Cardiac ventricle fibroblast (primary cell): ENCODE measurements at places on chromosomes 5 and 9. TPM values are rescaled to one million over a fixed set of nuclear protein-coding genes. Genes with fewer than 3 reads are reported as not detected.

NIPBL gene
- total RNA-seq = 18.2 and 21.0 TPM in 2 replicates

CAVIN4 gene
- total RNA-seq = 0.24 and 0.25 TPM in 2 replicates

NOTCH1 gene
- total RNA-seq = 17.6 and 23.4 TPM in 2 replicates

RAPGEF1 gene
- 15.0 and 34.8 TPM in 2 replicates for total RNA-seq

SHOC1 gene
- not detected in 2 replicates for total RNA-seq

IL31RA gene
- total RNA-seq = 0.20 and 0.31 TPM in 2 replicates

CER1 gene
- total RNA-seq = not detected in 2 replicates

PDGFRB gene
- 326 and 365 TPM in 2 replicates for total RNA-seq

MARCHF11 gene
- total RNA-seq = not detected in 2 replicates

TAF11L5 gene
- total RNA-seq = not detected in 2 replicates

ACER2 gene
- 9.5 and 10.5 TPM in 2 replicates for total RNA-seq

SARDH gene
- total RNA-seq = 11.6 and 16.3 TPM in 2 replicates

PCDHGA6 gene
- total RNA-seq = 6.9 and 10.2 TPM in 2 replicates
